A172 (cell line): ENCODE measurements at places on chromosomes 2 and 18.

DNA sequence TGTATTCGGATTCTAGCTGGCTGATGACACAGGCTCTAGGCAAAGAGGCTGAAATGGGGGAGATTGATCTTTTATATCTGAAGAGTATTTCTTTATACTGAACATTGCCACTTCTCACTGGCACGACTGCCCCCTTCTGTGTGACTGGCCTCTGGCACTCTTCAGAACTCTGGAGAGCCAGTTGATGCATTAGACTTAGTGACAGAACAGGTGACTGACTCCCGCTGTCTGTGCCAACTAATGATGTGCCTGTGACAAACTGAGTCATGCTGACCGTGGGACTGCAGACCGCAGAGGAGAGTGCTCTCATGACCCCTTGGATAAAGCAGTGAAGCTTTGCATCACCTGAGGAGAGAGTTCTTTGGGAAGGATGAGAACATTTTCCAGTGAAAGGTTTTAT is 14.4 kb downstream of the MGAT5 start:
- DNase-seq, result peak; percentile 35

- no peak for DNase-seq
Observed at GRCh38 chr2:177129610-177130009, 83.0 kb upstream of the HNRNPA3 start.

GRCh38 chr2:15107137-15107536 is 454.0 kb downstream of the NBAS start:
- DNase-seq, result no peak

- no peak for DNase-seq
Observed at GRCh38 chr2:161788175-161788574, 164.0 kb downstream of the SLC4A10 start.

DNA sequence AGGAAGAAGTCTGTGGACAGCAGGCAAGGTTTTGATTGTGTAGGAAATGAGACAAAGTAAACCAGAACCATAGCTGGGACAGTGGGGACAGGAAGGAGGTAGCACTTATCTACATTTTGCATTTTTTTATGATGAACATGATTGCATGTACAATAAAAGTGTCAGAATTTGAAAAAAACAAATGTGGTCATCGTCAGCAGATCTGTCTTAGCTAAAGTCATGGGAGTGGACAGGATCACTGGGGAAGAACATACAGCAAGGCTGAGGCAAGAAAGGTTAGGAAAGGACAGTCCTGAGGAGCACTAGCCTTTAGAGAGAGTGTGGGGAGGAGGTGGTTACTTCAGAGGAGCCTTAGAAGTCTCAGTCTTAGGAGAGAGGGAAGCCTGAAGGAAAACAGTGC is 35.1 kb upstream of the SLC14A2 start:
- DNase-seq, result no peak

DNA sequence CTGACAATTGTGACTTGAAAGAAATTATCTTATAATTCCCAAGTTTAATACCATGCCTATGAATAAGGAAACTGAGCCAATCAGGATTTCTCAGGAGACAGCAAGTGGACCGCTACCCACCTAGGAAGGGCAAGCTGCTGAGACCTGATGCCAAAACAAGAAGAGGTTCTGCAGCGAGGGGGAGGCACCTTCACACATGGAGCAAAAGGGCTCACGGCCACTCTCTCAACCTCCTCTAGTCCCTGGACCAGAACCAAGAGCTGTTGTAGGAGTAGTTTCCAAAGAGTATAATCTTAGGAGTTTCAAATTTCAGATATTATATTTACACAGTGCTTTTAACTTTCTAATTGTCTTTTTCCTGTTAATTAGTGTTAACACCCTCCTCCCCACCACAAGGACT is 154.7 kb upstream of the ETAA1 start:
- no peak for DNase-seq

GRCh38 chr2:58571181-58571852 is 330.2 kb upstream of the FANCL start:
- DNase-seq, result peak; percentile 88

DNA sequence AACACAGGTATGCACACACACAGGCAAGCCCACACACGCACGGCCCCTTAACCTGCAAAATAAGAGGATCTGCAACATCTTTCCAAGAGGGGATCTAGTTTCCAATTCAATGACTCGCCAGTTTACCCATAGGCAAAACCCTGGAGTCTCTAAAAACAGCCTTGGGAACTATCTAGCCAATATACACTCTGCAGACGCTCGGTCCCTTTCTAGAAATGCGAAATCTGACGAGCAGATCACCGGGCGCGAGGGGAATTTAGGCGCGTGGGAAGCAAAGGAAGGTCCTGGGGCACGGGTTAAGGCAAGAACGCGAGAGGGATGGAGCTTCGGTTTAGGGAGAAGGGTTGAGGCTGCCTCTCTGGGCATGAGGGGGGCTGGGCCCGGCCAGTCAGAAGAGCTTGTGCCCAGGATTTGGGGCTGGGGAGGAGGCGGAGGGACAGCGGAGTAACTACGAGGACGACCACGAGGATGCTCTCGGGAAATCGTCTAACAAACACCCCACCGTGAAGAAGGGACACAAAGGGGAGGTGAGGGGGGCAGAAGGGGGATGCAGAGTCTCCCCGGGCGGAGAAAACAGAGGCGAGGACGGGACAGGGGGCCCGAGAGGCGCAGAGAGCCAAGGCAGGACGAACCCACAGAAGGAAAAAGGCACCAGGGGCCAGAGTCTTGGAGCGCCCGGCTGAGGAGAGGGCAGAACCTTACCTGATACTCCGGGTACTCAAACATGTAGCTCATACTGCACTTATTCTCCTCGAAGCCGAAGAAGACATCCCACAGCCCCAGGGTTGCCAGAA is 542 bp downstream of the PGAP1 start:
- DNase-seq, result peak; percentile 16

DNA sequence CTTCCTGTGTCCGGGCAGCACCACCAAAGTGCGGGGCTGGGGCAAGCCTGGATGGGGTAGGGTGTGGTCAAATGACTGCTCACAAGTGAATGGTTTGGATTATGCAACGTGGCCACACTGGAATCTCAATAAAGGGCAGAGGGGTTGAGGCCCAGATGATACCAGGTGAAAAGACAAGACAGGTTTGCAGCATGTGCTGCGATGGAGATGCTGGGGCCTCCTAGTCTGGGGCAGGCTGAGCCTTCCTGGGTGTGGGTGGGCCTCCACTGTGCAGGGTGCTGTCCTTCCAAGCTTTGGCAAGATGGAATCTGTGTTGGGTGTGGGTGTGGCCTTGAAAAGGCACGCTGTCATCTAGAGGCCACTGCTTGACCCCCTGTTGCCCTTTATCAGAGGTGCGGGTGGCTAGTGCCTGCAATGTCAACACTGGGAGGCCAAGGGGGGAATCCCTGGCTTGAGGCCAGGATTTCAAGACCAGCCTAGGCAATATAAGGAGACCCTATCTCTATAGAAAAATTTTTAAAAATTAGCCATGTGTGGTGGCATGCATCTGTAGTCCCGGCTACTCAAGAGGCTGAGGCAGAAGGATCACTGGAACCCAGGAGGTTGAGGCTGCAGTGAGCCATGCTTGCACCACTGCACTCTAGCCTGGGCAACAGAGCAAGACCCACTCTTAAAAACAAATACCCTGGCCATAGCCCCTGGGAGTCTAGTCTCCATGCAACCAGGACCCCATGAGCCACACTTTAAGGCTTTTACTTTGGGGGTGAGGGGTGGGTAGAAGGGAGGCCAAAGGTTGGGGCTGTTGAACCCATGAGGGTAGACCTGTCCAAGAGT is 13.8 kb downstream of the RRM2 start:
- DNase-seq, result no peak

GRCh38 chr2:171972329-171972982 is 27.3 kb upstream of the METAP1D start:
- no peak for DNase-seq

GRCh38 chr2:28173377-28173776 is 219.3 kb upstream of the FOSL2 start:
- no peak for DNase-seq

DNA sequence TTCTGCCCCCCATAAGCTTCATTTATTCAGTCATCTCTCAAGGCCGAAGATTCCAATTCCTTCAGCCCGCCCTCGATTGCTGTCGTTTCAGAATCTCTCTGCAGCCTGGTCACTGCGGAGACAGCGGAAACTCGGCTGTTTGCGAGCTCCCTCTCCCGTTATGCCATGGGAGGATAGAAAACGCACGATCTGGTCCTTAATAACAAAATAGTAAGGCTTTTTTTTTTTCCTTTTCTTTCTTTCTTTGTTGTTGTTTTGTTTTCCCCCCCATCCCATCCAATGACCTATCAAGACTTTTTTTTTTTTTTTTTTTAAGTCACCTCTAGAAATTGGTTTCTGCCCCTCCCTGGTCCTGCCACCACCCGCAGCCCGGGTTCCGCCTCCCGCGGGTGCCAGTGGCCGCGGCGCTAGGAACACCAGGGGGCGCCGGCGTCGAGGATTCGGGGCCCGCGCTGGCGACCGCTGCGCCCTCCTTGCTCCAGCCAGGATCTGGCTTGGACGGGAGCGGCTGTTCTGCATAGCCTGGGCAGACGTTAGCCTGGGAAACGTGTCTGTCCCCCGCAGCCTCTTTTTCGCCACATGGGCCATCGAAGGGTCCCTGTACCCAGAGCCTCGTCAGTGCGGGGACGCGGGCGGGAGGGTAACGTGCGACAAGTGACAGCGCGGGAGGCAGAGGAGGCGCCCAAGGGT is 10.1 kb downstream of the CPLX4 start:
- peak; percentile 13 for DNase-seq

- no peak for DNase-seq
Observed at GRCh38 chr18:5626130-5626880, 82.5 kb upstream of the EPB41L3 start.
